KBM-7 (cell line): ENCODE measurements at places on chromosomes 2 and 18.

DNA sequence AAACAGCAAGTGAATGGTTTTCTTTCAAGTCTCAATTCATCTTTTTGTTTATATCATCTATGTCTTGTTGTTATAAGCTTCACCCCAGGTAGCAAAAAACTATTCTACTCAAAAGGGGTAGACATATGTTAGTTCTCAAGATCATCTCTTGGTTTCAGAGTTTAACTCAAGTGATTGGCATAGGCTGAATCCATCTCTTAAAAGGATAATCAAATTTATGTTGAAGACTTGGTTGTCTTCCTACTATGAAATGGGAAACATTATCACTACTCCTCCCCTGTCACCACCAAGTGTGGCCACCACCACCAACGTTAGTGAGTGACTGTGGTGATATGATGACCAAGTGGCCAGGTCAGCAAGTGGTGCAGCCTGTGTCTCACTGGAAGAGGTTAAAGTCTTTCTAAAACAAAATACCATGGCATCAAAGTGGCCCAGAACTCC lies 1.5 kb downstream of the IL1B start:
- DNase-seq: no peak

DNA sequence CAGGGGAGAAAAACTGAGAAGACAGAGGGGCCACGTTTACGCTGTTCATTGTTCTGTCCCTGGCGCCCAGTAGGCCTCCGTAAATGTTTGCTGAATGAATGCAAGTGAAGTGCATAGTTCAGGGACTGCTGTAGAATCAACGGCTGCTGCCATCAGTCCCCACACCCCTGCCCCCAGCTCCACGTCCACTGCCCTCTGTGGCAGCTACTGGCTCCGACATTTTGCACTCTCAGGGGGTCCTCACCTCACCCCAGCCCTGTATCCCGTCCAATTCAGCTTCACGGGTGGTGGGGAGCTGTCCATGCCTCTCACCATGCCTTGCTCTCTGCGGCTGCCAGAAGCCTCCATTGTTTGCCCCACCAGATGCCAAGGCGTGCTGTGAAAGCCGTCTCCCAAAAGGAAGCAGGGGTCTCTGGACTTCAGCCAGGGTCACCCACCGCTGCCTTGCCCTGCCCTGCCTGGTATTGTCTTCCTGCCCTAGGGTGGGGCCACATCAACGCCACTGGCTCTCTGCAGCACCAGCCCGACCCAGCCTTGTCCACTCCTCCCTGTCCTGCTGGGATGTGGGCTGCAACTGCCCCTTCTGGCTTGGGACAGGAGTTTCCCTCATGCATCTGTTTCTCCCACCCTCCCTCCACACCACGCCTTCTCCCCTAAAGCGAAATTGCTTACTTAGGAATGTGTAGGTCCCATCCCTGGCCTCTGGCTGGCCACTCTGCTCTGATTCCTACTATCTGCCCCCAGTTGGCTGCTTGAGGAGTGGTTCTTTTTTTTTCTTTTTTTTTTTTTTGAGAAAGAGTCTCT lies 86.0 kb downstream of the RHOB start:
- DNase-seq: no peak

GRCh38 chr2:155382776-155383175 lies 684.3 kb downstream of the KCNJ3 start:
- DNase-seq: no peak

DNA sequence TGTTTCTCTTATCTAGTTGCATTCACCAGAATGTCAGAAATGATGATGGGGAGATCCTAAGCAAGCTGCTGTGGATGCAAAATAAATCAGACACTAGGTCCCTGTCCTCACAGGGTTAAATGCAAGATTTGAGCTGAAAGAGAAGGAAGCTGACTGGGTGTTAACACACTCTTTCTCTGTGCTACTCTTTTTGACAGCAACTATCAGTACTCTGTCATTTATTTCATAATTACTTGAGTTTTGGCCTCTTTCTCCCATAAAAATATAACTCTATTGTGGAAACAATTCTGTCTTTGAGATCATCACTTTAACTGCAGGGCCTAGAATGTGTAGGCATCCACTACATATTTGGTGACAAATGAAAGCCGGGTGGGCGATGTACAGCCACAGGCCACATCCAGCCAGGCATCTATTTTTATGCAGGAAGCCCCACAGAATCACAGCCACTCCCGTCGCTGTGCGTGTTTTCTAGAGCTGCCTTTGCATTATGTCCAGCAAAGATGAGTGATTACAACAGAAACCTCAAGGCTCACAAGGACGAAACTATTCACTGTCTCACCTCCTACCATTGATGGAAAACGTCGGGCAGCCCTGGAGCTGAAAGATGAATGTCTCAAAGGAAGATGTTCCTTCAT lies 849.0 kb downstream of the RNF144A start:
- no peak for DNase-seq

GRCh38 chr18:48948112-48949049 lies 2.4 kb downstream of the SMAD7 start:
- peak; percentile 67 for DNase-seq

GRCh38 chr2:149019768-149020167 lies 18.7 kb upstream of the LYPD6B start:
- no peak for DNase-seq

- DNase-seq: no peak
Observed at GRCh38 chr2:205908212-205909183, 177.5 kb downstream of the INO80D start.

DNA sequence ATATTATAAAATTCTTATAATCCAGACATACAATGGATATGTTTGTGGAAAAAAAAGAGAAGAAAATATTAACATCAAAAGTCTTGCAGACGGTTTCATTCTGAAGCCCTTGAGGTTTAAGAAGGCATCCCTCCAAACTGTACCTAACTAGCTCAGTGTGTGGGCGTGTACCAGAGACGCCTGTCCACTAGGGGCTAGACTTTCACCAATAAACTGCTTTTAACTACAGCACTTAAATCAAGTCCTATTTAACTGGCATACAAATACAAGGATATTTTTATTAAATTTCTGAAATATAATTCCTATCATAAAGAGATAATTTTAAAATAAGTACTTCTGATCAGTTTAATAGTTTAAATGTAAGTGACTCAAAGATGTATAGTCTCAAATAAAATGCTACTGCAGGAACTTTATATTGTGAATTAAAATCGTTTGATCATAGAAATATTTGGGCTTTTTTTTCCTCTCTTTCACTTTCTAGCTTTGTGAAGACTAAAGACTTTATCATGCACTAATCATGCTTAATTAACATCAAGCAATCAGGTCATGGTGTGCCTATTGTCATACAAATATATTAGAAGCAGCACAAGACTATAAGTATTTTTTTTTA lies 437.7 kb downstream of the SATB2 start:
- DNase-seq: peak; percentile 17

DNA sequence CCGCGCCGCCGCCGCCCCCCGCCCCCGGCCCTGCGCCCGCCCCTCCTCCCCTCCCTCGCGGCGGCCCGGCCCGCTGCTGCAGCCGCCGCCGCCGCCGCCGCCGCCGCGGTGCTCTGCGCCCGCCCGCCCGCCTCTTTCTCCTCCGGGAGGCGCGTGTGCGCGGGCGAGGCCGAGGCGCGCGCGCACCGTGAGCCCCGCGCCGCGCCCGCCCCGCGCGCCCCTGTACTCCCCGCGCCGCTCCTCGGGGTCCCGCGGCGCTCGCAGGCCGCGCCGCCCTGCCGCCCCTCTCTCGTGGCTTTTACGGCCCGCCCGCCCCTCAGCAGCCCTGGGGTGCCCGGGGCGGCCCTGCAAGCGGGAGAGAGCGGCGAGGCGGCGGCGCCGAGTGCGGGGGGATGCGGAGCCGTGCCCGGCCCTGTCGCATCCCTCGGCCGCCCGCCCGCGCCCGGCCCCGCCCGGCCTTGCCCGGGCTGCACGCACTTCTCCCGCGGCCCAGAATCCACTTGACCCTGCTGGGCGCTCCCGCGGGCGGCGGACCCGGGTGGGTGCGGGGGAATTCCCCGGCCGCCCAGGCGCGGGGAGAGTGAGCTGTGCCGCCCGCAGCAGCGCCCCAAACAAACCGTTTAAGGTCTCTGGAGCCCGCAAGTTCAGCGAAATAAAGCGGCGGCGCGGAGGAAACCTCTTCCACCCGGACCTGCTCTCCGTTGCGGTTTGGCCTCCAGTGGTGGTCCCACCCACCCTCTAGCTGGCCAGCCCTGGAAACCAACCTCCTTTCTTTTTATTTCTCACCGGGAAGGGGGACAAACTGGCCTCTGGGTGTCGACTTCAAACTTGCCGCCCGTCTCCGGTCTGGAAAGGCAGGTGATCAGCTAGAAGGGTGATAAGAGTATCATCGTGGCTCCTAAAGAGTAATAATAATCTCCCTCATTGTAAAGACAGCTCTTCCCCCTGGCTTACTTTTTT lies 37.4 kb downstream of the AFF3 start:
- DNase-seq: no peak

- peak; percentile 79 for DNase-seq
Observed at GRCh38 chr2:36403675-36404230, 48.2 kb downstream of the CRIM1 start.

DNA sequence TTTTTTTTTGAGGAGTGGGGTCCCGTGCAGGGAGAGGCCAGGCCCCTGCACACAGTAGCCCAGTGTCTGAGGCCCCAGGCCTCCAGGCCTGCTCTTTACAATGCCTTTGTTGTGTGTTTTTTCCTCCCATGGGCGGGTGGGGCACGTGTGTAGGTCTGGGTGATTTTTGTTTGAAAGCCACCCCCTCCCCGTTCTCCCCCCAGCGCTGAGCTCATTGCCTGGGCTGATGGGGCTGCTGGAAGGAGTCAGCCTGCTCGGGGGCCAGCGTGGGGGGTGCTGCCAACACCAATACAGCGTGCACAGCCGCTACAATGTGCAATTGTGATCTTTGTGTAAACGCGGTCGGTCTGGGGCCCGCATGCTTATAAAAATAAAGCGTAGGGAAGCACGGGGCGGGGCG lies 142.7 kb downstream of the DYSF start:
- DNase-seq: no peak

GRCh38 chr18:23689616-23690504 lies 607 bp downstream of the LAMA3 start:
- no peak for DNase-seq

GRCh38 chr2:43924463-43924862 lies 71.3 kb downstream of the LRPPRC start:
- no peak for DNase-seq

- no peak for DNase-seq
Observed at GRCh38 chr2:129661935-129662334, 317.5 kb upstream of the RAB6C start.

DNA sequence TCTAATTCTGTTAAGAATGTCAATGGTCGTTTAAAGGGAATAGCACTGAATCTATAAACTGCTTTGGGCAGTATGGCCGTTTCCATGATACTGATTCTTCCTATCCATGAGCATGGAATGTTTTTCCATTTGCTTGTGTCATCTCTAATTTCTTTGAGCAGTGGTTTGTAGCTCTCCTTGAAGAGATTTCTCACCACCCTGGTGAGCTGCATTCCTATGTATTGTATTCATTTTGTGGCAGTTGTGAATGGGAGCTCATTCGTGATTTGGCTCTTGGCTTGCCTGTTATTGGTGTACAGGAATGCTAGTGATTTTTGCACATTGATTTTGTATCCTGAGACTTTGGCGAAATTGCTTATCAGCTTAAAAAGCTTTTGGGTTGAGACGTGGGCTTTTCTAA lies 38.3 kb upstream of the WDR75 start:
- DNase-seq: no peak

DNA sequence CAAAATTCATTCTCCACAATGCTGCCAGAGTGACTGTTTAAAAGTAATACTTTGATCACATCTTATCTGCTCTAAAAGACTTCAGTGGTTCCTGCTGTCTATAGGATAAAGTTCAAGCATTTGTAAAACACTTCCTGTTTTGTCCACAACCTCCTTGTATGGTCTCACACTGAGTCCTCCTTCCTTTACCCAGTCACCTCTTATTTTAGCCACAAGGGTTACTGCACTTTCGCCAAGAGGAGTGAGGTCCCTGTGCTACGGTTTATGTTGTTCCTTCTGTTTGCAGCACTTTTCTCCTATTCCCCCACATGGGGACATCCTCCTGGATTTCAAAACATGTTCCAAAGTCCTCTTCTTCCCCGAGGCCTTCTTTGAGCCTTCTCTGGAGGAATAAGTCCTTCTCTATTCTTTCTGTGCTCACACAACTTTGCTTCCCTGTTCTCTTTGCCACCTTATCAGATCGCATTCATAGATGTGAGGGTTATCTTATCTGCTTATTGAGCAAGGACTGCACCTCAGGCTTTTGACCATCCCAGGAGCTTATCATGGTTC lies 112.2 kb upstream of the NABP1 start:
- peak; percentile 69 for DNase-seq

DNA sequence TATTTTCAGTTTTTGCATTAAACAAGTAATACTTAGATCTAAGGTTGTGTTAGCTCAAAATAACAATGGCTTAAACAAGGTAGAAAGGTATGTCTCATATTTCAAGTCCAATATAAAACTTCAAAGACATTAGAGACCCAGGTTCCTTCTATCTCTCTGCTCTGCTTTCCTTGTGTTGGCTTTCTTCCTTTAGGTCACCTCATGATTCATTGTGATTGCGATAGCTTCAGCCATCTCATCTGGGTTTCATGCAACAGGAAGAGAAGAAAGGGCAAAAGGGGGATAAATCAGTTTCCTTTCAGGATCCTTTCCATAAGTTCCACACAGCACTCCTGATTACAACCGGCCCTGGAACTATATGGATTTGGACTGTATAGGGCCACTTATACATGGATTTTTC lies 16.0 kb upstream of the TBR1 start:
- DNase-seq: no peak

DNA sequence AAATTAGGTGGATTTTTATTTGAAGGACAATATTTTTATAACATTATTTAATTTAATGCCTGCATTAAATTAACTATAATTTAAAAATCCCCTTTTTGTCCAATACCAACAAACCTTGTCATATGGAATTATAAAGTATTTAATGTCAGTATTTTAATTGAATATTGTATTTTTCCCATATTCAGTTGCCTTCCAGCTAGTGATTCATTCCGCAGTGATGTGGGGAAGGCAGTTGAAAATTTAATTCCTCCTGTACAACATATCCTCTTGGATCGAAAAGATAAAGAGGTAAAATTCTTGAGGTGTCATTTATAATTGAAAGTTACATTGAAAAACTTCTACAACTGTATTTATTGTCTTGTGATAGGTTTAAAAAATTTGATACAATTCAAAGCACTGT lies 40.4 kb downstream of the WDR7 start:
- no peak for DNase-seq

GRCh38 chr2:173086518-173087213 lies 11.0 kb downstream of the MAP3K20 start:
- DNase-seq: no peak

GRCh38 chr2:186887107-186888090 lies 38.4 kb upstream of the ZSWIM2 start:
- DNase-seq: peak; percentile 71
